ENCODE measurements at places on chromosomes 7 and 10.

DNA sequence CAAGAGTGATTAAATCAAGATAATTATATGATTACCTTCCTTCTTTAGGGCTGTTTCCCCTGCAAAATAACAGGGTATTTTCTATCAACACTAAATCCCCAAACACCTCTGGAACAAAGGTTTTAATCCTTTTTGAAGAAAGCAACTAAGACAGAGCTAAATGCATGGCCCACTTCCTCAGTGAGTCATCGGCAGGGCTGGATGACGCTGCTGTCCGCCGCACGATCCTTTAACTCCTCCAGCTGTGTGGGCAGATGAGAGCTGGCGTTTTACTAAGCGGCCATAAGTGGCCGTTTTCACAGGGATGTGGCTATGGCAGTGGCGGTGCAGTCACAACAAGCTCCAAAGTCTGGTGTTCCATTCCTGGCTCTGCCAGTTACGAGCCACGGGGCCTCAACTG lies 76.0 kb upstream of the C1QL3 start:
- DNase-seq: no peak

DNA sequence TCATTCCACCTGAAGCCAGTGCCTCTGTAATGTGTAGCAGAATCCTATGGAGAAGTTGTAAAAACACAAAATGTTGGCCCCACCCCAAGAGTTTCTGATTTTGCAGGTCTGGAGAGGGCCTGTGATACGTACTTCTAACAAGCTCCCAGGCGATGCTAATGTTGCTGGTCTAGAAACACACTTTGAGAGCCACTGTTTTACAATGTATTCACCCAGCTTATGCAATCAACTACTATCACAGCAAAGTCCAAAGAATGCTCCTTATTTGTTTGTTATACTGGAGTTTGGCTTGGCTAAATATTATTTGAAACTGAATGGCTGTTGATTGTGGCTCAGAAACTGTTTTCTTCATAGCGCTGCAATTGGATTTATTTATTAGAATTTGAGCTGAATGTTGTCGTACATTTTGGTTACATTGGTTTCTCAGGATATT lies 44.3 kb downstream of the DNAJB9 start:
- DNase-seq: no peak

GRCh38 chr10:126953886-126954285 lies 48.7 kb downstream of the DOCK1 start:
- no peak for DNase-seq

DNA sequence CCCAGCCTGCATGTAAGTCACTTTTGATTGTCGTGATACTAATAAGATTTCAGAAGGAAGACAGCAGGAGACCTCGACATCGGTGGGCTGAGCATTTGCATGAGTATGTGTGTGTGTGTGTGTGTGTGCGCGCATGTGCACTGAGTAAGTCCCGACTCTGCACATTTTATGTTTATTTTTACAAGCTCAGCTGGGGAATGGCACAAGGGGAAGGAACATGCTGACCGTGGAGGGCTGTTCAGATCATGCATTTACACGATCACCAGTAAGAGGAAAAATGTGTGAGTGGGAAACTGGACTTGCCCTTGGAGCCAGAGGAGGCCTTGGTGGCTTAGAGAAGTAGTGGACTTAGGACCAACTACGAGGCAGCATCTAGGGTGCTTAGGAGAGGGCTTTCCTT lies 41.3 kb downstream of the IL2RA start:
- DNase-seq: no peak

GRCh38 chr7:134448356-134449229 lies 10.3 kb downstream of the AKR1B1 start:
- DNase-seq: no peak

DNA sequence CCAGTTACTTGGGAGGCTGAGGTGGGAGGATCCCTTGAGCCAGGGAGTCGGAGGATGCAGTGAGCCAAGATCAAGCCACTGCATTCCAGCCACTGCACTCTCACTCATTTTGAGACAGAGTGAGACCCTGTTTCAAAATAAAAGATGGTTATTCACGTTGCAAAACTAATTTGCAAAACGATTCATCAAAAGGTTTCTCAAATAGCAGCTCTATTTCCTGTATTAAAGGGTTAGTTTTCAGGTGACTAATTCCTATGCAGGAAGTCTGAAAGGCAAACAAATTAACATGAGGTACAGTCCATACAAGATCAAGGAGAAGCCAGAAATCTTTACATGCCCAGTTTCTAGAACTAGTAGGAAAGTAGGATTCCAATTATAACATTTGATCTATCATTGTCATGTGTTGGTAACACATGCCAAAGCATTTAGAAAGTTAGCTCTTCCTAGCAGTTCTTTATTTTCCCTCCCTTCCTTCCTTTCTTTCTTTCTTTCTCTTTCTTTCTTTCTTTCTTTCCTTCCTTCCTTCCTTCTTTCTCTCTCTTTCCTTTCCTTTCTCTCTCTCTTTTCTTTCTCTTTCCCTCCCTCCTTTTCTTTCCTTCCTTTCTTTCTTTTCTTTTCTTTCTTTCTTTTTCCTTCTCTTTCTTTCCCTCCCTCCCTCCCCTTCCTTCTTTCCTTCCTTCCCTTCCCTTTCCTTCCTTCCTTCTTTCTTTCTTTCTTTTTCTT lies 49.3 kb downstream of the DENND2A start:
- no peak for DNase-seq

DNA sequence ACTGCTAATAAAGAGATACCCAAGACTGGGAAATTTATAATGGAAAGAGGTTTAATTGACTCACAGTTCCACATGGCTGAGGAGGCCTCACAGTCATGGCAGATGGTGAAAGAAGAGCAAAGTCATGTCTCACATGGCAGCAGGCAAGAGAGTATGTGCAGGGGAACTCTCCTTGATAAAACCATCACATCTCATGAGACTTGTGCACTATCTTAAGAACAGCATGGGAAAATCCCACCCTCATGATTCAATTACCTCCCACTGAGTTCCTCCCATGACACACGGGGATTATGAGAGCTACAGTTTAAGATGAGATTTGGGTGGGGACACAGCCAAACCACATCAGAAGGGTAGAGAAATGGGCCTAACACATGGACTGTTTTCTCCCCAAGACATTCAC lies 156.3 kb downstream of the CCDC71L start:
- DNase-seq: no peak

DNA sequence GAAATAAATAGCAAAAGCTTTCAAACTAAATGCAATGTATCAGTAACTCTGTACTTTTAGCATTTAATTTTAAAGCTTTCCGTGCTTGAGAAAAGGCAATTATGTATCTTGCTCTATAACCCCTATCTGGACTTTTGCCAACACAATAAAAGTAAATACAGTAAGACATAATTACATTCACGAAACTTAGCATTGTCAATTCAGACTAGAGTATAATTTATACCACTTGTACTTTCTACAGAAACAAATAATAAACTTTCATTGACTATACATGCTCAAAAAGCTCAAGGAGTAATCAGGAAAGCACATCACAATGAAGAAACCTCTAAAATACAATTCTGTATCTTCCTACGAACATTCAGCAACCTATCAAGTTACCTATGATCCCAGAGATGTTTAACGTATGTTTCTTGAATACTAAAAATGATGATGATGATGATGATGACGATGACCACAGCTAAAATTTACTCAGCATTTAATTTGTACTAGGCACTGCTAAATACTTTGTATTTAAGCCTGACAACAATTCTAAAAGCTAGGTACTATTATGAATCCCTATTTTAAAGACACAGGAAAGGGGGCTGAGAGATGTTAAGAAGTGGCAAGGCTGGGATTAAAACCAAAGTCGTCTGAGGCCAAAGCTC lies 44.9 kb downstream of the MINDY3 start:
- DNase-seq: no peak

DNA sequence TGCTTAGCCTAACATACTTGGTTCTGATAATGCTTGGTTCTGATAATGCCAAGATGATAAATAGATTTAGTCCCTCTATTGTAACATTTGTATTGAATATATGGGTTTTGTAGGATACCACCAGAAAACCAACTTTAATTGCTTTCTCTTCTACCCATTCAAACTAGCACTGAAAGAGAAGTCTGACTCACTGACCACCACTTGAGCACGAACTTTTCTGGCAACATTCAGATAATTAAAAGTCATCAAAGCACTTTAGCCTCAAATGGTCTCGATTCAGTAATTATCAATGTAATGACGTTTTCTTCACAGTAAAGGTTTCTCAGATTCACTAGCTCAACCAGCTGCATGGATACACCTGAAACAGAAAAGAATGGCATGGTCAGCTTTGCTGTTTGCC lies 63.0 kb downstream of the HDAC9 start:
- DNase-seq: no peak

DNA sequence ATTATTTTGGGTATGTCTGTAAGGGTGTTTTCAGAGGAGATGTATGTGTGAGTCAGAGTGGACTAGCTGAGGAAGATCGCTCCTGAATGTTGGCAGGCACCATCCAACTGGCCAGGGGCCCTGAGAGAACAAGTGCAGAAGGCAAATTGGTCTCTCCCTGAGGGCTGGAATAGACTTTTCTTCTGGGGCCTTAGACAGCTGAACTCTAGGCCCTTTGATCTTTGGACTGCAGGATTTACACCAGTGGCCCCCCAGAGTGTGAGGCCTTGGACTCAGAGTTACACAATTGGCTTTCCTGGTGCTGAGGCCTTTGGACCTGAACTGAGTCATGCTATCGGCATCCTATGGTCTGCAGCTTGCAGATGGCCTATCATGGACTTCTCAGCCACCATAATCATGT lies 217.2 kb downstream of the REEP3 start:
- no peak for DNase-seq

DNA sequence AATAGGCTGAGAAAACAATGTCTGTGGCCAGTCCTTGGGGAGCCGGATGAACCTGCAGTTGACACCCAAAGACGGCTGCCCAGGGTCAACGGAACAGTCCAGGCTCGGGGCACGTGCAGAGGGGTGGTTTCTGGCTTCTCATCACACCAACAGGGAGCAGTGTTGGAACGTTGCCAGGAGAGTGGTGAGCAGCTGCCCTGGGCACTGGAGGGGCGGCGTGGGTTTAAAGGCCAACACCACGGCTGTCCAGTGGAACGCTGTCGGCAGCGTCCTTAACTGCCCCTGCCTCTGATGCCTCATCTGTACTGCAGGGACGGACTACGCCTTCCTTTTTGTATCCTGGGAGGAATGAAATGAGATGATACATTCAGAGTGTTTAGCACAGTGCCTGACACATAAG lies 19.8 kb downstream of the JCAD start:
- no peak for DNase-seq

Data from stimulated activated CD8-positive, alpha-beta memory T cell treated with anti-CD3 and anti-CD28 coated beads, Interleukin-2, amount 100 ng/mL, for 1 hour (primary cell).